Naive thymus-derived CD4-positive, alpha-beta T cell (primary cell): ENCODE measurements at places on chromosomes 6 and 20. TPM values are rescaled to one million over a fixed set of nuclear protein-coding genes. Genes with fewer than 3 reads are reported as not detected.

- H3K36me3 ChIP-seq = no peaks in the 10 kb centered on the region
- no peaks in the 10 kb centered on the region for H3K4me1 ChIP-seq
- no peaks in the 10 kb centered on the region for H3K27me3 ChIP-seq
Measured at GRCh38 chr6:150525300-150525699, 74.4 kb upstream of the PLEKHG1 start.

DNA sequence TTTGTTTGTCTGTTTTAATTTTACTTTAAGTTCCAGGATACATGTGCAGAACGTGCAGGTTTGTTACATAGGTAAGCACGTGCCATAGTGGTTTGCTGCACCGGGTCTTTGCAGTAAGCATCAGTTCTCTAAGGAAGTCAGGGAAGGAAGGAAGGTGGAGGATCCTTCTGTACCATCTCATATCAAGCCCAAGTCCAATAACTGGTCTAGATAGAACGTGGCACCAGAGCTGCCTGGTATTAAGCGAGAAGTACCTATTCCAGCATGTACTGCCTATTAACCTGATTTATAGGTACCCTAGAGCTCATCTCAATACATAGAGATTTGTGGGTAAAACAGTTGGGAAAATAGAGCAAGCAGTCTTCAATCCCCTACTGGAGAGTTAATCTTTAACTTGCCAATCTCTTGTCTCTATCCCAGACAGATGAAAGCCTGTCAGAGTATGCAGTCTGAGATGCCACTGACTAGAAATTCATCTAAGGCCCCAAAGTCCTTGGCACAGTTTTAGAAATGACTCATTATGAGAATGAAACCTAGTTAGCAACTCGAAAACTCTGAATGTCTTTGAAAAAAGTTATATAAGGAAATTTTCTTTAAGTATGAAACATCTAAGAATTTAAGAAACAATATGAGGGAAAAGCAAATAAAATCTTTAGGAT lies 144.9 kb downstream of the TFAP2A start:
- H3K4me1 ChIP-seq = no peaks in the 10 kb centered on the region
- H3K36me3 ChIP-seq = no peaks in the 10 kb centered on the region
- no peak for DNase-seq
- no peak overlapping the region for H3K4me3 ChIP-seq

DNA sequence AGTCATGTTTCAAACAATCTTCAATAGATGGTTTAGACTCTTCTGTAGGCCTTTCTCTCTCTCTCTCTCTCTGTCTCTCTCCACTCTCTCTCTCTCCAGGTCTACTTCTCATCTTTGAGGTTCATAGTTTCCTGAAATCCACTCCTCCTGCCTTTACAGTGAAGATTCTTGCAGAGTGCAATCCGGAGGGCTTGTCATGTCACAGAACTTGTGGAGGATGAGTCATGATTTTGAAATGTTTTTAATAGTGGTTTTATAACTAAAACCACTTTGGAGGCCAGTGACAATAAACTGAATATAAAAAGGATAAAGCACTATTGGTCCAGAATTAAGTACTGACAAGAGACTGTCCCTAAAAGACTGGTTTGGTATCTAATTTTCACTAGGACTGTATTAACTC lies 156.3 kb downstream of the KIF6 start:
- no peaks in the 10 kb centered on the region for H3K36me3 ChIP-seq
- no peak overlapping the region for H3K27ac ChIP-seq
- no peaks in the 10 kb centered on the region for H3K27me3 ChIP-seq
- H3K4me1 ChIP-seq = no peaks in the 10 kb centered on the region
- no peak for DNase-seq

DNA sequence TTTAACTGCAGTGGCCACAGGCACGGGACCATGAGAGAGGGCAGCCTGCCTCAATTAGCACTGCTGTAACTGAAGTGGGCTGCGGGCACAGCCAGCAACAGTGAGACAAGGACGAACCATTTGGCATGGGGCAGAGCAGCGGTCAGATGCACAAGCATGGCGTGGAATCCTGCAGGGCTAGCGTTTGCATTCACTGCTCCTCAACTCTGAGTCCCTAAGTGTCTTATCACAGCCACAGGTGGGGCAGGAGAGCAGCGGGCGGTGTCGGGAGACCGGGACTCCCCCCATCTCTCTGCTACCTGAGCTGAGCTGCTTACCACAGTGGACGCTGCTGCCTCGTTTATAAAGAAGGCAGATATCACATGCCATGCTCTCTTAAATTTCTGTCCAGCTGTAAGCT lies 31.3 kb upstream of the PDE10A start:
- H3K27me3 ChIP-seq = no peaks in the 10 kb centered on the region
- H3K27ac ChIP-seq = no peak overlapping the region
- H3K36me3 ChIP-seq = no peaks in the 10 kb centered on the region
- no peaks in the 10 kb centered on the region for H3K4me1 ChIP-seq
- no peak for DNase-seq
- no peak overlapping the region for H3K4me3 ChIP-seq

- DNase-seq = no peak
- peak overlapping the region; percentile 94 for H3K27ac ChIP-seq
Measured at GRCh38 chr20:63896264-63897105, 1.6 kb downstream of the DNAJC5 start.

DNA sequence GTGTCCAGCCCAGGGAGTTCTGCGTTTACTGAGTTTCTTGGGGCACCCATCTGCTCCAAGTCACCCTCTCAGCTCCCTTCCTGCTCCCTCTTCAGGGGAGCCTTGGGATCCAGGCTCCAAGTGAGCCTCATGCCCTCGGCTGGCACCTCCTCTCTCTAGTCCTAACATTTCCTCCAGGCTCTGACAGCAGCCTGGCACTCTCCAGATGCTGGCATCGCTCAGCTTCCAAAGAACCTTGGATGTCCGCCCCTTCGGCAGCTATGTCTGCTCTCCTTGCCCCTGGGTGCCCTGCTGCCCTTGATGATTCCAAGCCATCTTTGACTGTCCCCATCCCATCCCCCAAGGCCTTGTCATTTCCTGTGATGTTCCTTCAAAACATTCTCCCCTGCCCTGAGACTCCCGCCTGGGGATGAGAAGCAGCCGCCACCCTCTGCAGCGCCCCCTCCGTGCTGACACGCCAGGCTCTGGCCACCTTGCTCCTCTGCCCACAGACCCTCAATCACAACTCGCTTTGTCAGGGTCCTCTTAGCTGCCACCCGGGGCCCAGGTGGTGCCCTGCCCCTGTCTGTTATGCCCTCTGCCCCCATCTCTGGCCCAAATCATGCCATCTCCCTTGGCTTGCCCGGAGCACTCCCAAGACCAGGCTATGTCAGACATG lies 6.6 kb upstream of the GFRA4 start:
- H3K36me3 ChIP-seq = no peaks in the 10 kb centered on the region
- DNase-seq = no peak
- H3K27ac ChIP-seq = no peak overlapping the region
- peaks cover 7% of the 10 kb centered on the region for H3K4me1 ChIP-seq

DNA sequence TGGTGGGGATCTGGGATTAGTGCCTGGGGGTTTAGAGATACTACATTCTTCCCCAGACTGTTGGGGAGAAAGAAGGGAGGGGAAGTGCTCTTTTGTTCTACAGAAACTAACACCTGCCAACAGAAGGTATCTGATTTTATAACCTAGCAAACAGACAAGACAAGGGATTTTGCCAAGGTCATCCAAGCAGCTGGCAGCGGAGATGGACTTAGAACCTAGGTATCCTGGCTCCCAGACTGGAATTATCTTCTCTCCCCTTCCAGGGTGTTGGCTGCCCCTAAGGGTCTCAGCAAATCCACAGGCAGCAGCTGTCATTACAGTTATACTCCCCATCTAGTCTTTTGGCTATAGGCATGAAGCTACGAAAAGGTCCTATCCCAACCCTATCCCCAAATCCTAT lies 8.4 kb downstream of the SDC4 start:
- H3K4me3 ChIP-seq = no peak overlapping the region
- no peaks in the 10 kb centered on the region for H3K4me1 ChIP-seq
- no peak overlapping the region for H3K27ac ChIP-seq

GRCh38 chr6:67287566-67287965 lies 1347.5 kb upstream of the ADGRB3 start:
- H3K4me1 ChIP-seq = no peaks in the 10 kb centered on the region
- no peak overlapping the region for H3K4me3 ChIP-seq
- H3K36me3 ChIP-seq = no peaks in the 10 kb centered on the region
- H3K27me3 ChIP-seq = no peaks in the 10 kb centered on the region

- H3K27ac ChIP-seq = no peak overlapping the region
- no peaks in the 10 kb centered on the region for H3K27me3 ChIP-seq
- no peaks in the 10 kb centered on the region for H3K36me3 ChIP-seq
- DNase-seq = no peak
Measured at GRCh38 chr6:113276601-113277000, 580.5 kb upstream of the MARCKS start.

DNA sequence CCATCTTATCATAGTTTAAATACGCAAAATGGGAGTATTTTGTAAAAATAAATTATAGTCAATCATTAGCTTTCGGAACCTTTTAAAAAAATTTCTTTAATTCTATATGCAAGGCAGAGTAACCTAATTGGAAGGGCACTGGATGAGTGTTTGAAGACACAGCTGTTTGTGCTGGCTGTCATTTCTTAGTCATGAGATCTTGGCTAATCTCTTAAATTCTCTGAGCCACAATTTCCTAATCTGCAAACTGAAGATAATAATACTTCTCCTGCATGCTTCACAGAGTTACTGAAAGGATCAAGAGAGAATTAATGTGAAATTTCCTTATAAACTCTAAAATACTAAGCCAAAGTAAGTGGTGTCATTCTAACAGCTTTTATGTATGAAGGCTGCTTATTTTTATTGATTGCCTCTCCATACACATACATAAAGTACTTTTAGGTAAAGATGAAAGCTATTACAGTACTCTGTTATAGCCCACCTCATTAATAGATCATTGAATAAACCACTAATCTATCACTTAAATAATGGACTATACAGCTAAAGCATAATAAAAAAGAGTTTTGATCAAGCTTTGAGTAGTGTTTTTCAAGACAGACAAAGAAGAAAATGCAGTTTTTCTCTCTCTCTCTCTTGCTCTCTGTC lies 383.7 kb upstream of the IRAK1BP1 start:
- no peaks in the 10 kb centered on the region for H3K27me3 ChIP-seq
- no peak overlapping the region for H3K27ac ChIP-seq
- no peak overlapping the region for H3K4me3 ChIP-seq
- H3K36me3 ChIP-seq = no peaks in the 10 kb centered on the region
- H3K4me1 ChIP-seq = no peaks in the 10 kb centered on the region

DNA sequence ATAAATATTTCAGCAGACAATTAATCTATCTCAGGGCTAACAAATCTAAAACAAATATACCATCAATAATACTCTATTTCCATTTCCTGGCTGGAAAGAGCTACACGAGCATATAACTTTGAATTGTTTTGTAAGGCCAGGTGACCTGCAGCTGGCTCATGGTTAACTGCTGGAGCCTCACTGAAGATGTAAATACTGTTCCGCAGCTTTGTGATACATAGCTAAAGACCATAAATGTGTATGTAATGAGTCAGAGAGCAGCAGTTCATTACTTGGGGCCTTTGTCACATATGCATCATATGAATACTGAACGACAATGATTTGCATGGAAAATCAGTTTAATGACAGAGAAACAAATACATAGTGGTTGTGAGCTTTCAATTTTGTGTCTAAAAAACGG lies 109.4 kb upstream of the CCN2 start:
- no peak for DNase-seq
- H3K4me1 ChIP-seq = no peaks in the 10 kb centered on the region
- no peak overlapping the region for H3K27ac ChIP-seq
- no peak overlapping the region for H3K4me3 ChIP-seq
- H3K36me3 ChIP-seq = no peaks in the 10 kb centered on the region

DNA sequence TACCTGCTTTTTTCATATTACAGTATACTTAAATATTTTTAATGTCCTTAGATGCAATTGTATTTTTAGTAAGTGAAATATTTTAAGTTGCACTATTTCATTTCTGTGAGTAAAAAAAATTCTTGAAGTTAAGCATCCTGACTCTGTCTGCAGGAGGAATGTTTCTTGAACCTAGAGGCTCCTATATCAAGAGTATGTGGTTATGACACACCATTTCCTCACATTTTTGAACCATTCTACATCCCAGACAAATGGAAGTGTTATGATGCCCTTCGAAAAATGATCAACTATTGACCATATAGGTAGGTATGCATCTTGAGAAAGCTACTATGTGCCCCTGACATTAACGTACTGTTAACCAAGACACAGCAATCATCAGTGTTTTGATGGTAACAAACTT lies 237.0 kb downstream of the BCKDHB start:
- no peak overlapping the region for H3K4me3 ChIP-seq
- no peaks in the 10 kb centered on the region for H3K36me3 ChIP-seq
- no peaks in the 10 kb centered on the region for H3K4me1 ChIP-seq
- H3K27ac ChIP-seq = no peak overlapping the region
- H3K27me3 ChIP-seq = no peaks in the 10 kb centered on the region

- H3K4me1 ChIP-seq = no peaks in the 10 kb centered on the region
- DNase-seq = no peak
- H3K36me3 ChIP-seq = peaks cover 65% of the 10 kb centered on the region
- H3K27ac ChIP-seq = no peak overlapping the region
Measured at GRCh38 chr6:41093729-41094128, 21.0 kb downstream of the NFYA start.

GRCh38 chr6:133085896-133086295 lies 155.3 kb upstream of the EYA4 start:
- H3K27ac ChIP-seq = no peak overlapping the region
- DNase-seq = no peak
- no peaks in the 10 kb centered on the region for H3K36me3 ChIP-seq
- no peaks in the 10 kb centered on the region for H3K4me1 ChIP-seq
- H3K27me3 ChIP-seq = no peaks in the 10 kb centered on the region

DNA sequence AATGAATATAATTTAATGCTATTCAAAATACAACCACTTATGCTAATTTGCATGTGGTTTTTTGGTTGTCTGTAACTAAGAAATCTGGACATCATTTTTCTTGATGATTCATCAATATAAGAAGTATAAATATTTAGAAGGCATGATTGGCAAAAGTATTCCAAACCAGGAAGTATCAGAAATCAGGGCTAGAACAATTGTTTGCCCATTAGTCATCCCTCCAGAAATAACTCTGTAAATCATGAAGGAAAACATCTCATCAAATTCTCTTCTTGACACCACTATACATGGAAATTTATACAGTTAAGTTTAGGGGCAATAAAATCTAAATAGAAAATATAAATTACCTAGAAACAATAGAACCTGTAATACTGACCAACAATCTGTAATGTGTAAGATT lies 554.7 kb upstream of the HS3ST5 start:
- H3K36me3 ChIP-seq = no peaks in the 10 kb centered on the region
- no peak overlapping the region for H3K27ac ChIP-seq
- H3K4me3 ChIP-seq = no peak overlapping the region
- no peaks in the 10 kb centered on the region for H3K27me3 ChIP-seq
- no peaks in the 10 kb centered on the region for H3K4me1 ChIP-seq
- DNase-seq = no peak

- no peaks in the 10 kb centered on the region for H3K4me1 ChIP-seq
- no peak overlapping the region for H3K4me3 ChIP-seq
- DNase-seq = no peak
Measured at GRCh38 chr20:8914421-8914820, 154.5 kb upstream of the PLCB4 start.

- DNase-seq = no peak
- H3K4me3 ChIP-seq = no peak overlapping the region
- no peaks in the 10 kb centered on the region for H3K4me1 ChIP-seq
- no peak overlapping the region for H3K27ac ChIP-seq
- no peaks in the 10 kb centered on the region for H3K36me3 ChIP-seq
- H3K27me3 ChIP-seq = no peaks in the 10 kb centered on the region
Measured at GRCh38 chr6:4268171-4268570, 132.8 kb upstream of the ECI2 start.

The MCM8 gene
- total RNA-seq = 5.1 TPM

The MAP1LC3A gene
- 0.89 TPM for total RNA-seq

The SAMD3 gene
- total RNA-seq = 67.3 TPM

The CDH4 gene
- 0.05 TPM for total RNA-seq

The EGFL8 gene
- 11.3 TPM for total RNA-seq

The HLA-G gene
- 0.32 TPM for total RNA-seq
